ENCODE measurements at places on chromosomes 6 and 20.

GRCh38 chr6:24396824-24397223, 5.9 kb upstream of the MRS2 start:
- no peak for DNase-seq

DNA sequence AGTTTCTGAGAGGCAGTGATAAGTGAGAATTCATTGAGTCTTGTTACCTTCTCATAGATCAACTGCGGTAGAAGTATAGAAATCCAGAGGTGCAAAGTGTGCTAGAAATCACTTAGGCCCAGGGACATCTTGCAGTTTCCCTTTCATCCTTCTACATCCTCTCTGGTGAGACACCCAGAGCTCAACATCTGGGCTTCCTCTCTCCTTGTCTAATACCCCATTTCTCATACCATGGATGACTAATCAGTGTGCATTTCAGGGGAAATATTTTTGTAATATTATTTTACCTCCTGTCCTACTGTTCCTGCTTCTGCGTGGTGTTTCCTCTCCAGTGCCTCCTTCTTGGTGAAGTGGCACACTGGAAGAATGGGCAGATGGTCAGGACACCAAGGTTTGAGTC, 322.4 kb downstream of the TFAP2B start:
- DNase-seq: no peak

DNA sequence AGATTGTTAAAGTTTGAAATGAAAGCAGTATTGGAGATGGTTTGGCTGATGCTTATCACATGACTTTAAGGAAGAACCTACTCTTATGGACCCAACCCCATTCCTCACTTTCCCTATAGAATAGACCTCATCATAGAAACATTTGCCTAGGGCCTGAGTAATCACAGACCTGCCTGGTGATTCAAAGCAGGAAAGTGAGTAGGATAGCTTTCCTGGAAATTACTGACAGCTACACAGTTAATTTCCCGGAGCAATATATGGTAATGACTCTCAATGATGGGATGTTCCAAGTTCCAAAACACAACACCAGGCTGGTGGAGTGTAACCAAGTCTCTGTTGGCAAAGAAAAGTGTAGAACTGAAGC, 233.8 kb downstream of the SIM1 start:
- DNase-seq: peak; percentile 94

DNA sequence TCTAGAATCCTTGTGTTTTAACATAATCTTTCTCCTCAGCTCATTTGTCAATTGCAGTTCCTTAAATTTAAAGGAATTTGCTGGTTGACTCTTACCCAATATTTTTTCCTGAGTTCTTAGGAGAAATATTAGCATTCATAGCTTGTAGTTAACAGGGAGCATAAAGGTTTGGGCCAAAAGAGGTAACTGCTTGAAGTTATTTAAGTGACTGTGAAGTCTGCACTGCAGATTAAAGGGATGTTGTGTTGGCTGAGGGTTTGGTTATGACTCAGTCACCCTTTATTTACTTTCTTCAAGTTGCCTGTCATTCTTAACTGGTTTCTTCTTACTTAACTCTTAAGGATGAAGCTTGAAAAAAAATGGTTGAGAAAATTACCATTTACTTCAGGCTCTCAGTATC, 220.3 kb upstream of the LAMP5 start:
- peak; percentile 77 for DNase-seq

DNA sequence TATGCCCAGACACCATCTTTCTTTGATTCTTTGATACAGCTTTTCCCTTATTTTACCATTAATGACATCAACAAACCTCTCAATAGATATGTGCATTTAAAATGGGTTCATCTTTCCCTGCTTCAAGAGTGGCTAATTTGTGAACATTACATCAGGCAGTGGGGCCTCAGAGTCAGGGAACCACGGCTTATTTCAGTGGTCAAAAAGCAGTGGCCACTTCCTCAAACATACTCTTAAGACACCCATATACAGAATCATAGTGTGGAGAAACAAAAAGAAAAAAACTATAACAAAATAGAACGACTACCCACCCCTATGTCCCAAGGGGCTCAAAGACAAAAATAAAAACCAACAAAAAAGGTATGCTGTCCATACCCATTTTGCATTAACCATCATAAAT, 12.9 kb downstream of the SALL4 start:
- no peak for DNase-seq

- DNase-seq: no peak
Measured at GRCh38 chr6:105474234-105474633, 71.4 kb upstream of the PREP start.

GRCh38 chr6:163260911-163261310, 153.6 kb upstream of the QKI start:
- DNase-seq: no peak

GRCh38 chr6:112218563-112218962, 35.8 kb downstream of the LAMA4 start:
- DNase-seq: no peak

GRCh38 chr6:154080461-154081189, 41.6 kb downstream of the OPRM1 start:
- DNase-seq: no peak

- DNase-seq: no peak
Measured at GRCh38 chr6:155216312-155217046, 47.3 kb upstream of the CLDN20 start.

GRCh38 chr20:31548820-31549512, 34.7 kb downstream of the HM13 start:
- no peak for DNase-seq

GRCh38 chr6:63268574-63268973, 51.2 kb downstream of the LGSN start:
- no peak for DNase-seq

- DNase-seq: no peak
Measured at GRCh38 chr20:12262747-12263146, 345.1 kb downstream of the BTBD3 start.

GRCh38 chr20:52275181-52275691, 83.7 kb upstream of the ZFP64 start:
- no peak for DNase-seq

GRCh38 chr6:1950631-1951030, 294.8 kb downstream of the GMDS start:
- DNase-seq: no peak

DNA sequence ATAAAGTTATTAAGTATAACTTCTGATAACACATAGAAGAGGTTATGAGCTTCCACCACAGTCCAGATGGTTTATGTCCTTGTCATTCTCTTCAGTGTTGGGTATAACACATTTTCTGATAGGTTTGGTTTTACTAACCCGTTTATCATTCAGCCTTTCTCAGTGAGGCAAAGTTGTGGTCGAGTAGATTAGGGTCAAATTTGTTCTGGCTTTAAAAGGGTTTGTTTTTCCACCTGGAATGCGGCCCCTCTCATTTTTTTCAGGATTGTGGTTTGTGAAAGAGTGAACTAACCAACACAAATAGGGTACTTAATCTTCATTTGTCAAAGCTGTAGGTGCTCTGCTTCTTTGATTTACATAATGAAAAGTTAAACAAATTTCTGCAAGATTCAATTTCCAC, 204.2 kb upstream of the ASCC3 start:
- DNase-seq: no peak

DNA sequence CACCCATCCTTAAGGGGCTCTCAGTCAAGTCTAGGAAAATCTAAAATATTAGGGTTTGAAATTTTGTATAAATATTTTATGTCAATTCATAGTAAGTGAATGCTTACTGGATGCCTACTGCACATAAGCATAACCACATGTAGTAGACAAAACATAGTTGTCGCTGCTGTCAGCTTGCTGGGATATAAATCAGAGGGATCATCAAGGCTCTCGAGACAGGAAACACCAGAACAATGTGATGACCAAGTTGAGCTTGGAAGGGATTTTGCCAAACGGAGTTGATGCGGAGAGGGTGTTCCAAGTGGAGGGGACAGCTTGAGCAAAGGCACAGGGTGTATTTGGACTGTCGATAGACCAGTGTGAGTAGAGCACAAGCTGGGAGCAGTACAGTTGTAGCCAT, 105.8 kb upstream of the SUPT3H start:
- no peak for DNase-seq

GRCh38 chr6:27667657-27668441, 194.9 kb upstream of the ZNF184 start:
- peak; percentile 44 for DNase-seq

DNA sequence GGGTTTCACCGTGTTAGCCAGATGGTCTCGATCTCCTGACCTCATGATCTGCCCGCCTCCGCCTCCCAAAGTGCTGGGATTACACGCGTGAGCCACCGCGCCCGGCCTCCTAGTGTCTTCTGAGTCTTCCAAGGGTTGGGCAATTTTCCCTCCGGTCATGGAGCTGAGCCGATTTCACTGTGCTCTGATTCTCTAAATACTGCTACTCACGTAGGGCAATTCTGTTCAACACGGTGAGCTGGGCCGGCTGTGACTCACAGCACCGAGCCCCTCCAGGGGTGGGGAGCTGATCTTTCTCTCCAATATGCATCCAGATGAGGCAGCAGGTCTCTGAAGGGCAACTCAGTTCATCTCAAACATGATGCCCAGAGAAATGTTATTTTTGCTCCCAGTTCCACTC, 71.6 kb upstream of the CD93 start:
- peak; percentile 58 for DNase-seq
